Hindlimb muscle (tissue), 1 donor: ENCODE measurements at places on chromosomes 4 and X. TPM values are rescaled to one million over a fixed set of nuclear protein-coding genes. Genes with fewer than 3 reads are reported as not detected.

GRCh38 chr4:142818031-142818430 lies 28.1 kb downstream of the INPP4B start:
- peak; percentile 12 for DNase-seq

DNA sequence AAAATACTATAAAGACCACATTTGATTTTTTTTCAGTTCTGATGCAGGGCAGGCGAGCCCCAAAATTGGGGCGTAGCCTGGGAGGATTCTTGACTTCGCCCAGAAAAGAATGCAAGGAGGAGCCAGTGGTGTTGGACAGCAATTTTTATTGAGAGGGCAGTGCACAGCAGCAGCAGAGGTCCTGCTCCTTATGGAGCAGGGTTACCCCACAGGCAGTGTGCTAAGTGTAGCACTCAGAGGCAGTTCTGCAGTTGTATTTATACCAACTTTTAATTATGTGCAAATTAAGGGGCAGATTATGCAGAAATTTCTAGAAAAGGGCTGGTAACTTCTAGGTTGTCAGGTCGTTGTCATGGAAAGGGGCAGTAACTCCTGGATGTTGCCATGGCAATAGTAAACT lies 69.9 kb downstream of the GASK1B start:
- no peak for DNase-seq

TCEAL1 gene
- 47.0 TPM for polyA plus RNA-seq

- DNase-seq = peak; percentile 12
Measured at GRCh38 chrX:155767876-155768769, 113.0 kb upstream of the VAMP7 start.

- DNase-seq = no peak
Measured at GRCh38 chrX:13938829-13939530, 90.7 kb downstream of the GEMIN8 start.

GRCh38 chrX:132266583-132267355 lies 47.5 kb upstream of the RAP2C start:
- DNase-seq = no peak

AASDH gene
- 11.7 TPM for polyA plus RNA-seq

DNA sequence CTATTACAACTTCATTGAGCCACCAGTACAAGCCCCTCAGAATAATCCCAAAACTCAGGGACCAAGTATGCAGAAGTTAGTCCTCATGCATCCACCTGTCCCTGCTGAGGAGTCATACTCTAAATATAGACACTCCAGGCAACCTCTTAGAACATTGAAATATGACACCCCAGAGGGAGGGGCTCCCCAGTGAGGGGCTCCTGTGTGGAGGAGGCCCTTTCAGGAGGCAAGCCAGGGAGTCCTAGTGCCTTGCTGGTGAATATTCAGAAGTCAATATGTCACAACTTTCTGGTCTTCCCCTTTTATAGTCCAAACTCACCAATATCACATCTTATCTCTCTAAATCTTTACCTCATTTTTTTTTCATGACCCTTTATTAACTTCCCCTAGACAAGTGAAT lies 1.6 kb upstream of the ARMCX6 start:
- DNase-seq = no peak

- no peak for DNase-seq
Measured at GRCh38 chr4:10760086-10760485, 75.5 kb upstream of the CLNK start.

- no peak for DNase-seq
Measured at GRCh38 chr4:184807797-184808712, 17.7 kb downstream of the ACSL1 start.

CLDN34 gene
- polyA plus RNA-seq = not detected

GRCh38 chrX:149528381-149528780 lies 12.4 kb upstream of the EOLA1 start:
- no peak for DNase-seq

DNA sequence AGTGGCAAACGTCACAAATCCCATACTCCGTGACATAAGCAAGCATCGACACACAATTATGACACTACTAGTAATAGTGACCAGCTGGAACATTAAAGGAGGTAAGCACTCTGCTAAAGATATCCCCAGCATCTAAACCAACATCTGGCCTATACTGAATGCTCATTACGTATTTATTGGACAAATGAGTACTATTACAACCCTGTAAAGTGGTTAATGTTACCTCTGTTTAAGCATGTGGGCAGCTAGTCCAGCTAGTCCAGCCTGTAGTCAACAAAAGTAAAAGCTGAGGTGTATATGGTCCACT lies 419 bp upstream of the RPGR start:
- DNase-seq = no peak

CXorf58 gene
- not detected for polyA plus RNA-seq

SMS gene
- 63.0 TPM for polyA plus RNA-seq

GRCh38 chr4:86608757-86609375 lies 14.8 kb downstream of the PTPN13 start:
- DNase-seq = no peak
